ENCODE measurements at places on chromosomes 2 and 18.

- DNase-seq = no peak
Measured at GRCh38 chr2:215637651-215638050, 201.8 kb upstream of the FN1 start.

DNA sequence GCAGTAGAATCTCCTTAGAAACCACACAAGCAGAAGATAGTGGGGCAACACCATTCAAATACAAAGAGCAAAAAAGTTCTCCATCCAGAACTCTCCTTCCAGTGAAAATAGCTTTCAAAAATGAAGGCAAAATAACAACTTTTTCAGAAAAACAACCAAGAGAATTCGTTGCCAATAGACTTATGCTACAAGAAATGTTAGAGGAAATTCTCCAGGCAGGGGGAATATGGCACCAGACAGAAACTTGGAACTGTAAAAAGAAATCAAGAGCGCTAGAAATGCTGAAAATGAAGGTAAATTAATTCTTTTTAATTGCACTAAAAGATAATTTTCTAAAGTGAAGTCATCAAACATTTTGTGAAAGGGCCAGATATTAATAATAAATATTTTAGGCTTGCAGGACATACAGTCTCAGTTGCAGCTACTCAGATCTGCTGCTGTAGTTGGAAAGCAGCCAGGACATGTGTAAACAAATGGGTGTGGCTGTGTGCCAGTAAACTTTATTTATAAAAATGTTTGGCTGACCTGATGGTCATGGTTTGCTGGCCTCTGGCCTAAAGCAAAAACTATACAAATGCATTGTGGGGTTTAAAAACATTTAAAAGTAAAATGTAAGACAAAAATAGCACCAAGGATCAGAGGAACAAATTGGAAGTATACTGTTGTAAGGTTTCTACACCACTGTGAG is 73.7 kb upstream of the TGFA start:
- no peak for DNase-seq

DNA sequence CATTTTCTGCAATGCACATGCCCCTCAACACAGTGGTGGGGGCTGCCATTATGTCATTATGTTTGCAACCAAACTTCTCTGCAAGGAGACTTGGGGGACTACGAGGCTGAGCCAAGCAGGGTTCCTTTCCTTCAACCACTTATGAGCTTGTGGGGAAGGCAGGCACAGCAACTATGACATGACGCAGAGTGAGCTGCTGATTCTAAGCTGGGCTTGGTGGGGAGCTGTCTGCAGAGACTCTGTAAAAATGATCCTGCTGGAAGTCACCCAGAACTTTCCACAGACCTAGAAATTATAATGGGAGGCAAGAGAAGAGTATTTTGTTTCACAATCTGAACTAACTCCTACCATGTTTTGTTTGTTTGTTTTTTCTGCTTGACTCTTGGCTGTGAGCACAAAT is 55.6 kb downstream of the INPP5D start:
- no peak for DNase-seq

GRCh38 chr2:237696461-237696860 is 69.1 kb downstream of the LRRFIP1 start:
- DNase-seq = no peak

- peak; percentile 81 for DNase-seq
Measured at GRCh38 chr2:96868555-96869280, 1.2 kb downstream of the SEMA4C start.

DNA sequence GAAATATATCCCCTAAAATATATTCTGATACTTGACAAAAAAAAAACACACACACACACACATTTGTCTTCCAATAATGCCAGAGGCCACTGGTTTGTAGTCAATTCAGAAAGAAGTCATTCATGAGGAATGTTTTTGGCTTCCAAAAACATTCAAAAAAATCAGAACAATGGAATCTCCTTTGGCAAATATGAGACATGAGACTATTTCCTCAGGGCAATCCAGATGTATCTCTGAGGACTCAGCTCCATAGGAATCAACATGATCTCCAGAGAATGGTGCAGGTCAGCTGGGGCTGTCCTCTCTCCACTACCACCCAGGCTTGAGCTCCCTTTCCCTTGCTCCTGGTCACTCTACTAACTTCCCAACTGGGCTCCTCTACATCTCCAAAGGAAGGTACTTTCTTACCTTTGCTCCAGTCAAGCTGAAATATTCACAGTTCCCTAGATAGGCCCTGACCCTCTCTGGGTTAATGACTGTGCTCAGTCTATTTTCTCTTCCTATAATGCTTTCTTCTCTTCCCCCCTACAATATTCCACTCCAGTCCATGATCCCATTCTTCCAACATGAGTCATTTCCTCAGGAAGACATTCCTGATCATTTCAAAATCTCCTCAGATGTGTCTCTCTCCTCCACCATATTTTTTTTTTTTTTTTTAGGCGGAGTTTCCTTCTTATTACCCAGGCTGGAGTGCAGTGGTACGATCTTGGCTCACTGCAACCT is 145.3 kb downstream of the C1D start:
- no peak for DNase-seq

- no peak for DNase-seq
Measured at GRCh38 chr2:169069341-169069740, at the start of gene DHRS9. DHRS9 (plus strand) TSS chr2:169069563; CDS start chr2:169081582, 12,019 bp downstream.

- DNase-seq = no peak
Measured at GRCh38 chr2:63639344-63639743, 50.6 kb downstream of the MDH1 start.

DNA sequence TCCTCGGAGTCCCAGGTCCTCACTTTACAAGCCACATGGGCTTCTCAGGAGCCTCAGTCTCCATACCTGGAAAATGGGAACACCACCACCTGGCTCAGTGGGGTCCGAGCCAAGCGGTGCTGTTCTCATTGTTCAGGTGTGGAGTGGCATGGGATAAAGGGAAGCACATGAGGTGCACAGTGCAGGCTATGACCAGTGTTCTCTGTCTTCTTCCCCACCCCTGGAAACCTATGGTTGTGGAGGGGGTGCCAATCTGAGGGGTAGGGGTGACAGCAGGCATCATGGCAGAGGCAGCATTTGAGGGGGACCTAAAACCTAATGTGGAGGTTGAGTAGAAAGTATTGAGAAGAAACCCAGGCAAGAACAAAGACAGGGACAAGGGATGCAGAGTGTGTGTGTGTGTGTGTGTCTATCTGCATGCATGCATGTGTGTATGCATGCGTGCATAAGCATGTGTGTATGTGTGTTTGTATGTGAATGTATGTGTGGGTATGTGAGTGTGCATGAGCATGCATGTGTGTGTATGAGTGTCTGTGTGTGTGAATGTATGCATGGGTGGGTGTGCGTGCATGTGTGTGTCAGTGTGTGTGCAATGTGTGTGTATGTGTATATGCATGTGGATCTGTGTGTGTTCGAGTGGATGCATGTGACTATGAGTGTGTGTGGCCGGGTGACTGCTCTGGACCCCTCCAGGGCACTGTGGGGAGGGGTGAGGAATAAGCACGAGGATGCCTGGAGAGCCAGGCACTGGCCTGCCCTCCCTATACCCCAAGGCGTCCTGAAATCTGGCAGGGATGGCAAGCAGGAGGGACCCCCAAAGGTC is 4.0 kb downstream of the KIF1A start:
- DNase-seq = no peak

DNA sequence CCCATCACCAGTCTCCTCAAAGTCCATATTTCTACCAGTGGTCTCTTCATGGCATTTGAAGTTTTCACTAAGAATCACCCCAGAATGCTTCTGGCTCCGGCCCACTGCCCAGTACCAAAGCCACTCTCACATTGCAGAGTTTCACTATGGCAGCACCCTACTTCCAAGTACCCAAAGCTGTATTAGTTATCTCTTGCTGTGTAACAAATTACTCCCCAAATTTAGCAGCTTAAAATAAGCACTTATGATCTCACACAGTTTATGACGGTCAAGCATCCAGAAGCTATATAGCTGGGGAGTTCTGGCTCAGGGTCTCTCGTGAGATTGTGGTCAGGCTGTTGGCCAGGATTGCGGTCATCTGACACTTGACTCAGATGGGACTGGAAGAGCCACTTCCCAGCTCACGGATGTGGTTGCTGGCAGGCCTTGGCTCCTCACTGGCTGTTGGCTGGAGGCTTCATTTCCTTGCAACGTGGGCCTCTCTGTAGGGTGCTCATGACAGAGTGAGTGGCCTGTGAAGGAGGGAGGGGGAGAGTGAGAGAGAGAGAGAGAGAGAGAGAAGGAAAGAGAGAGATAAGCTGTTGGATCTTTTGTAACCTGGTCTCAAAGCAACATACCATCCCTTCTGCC is 189.5 kb downstream of the CTIF start:
- DNase-seq = no peak

DNA sequence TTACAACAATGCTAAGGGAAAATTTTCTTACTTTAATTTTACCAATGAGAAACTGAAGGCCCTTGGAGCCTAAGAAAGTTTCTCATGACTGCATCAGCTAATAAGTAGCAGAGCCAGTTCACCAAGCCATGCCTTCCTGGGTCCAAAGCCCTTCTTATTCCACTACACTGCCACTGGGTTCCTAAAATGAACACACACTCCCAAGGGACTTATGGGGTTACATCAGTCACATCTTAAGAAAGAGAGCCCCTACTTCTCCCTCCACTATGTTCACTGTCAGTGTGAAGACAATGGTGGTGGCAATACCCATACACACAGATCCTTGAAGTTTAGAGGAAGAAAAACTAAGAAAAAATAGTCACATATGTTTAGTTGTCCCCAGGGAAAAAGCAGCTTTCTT is 20.6 kb downstream of the MBD2 start:
- no peak for DNase-seq

GRCh38 chr18:62596145-62597005 is 73.5 kb downstream of the ZCCHC2 start:
- no peak for DNase-seq

- DNase-seq = no peak
Measured at GRCh38 chr2:62263076-62263715, 67.3 kb downstream of the B3GNT2 start.

- DNase-seq = no peak
Measured at GRCh38 chr2:217065695-217066405, 206.0 kb upstream of the TNP1 start.
